ENCODE measurements at places on chromosomes 5 and 9.
A peak's percentile ranks its signal among the peaks of the same experiment; 100 is the strongest.

DNA sequence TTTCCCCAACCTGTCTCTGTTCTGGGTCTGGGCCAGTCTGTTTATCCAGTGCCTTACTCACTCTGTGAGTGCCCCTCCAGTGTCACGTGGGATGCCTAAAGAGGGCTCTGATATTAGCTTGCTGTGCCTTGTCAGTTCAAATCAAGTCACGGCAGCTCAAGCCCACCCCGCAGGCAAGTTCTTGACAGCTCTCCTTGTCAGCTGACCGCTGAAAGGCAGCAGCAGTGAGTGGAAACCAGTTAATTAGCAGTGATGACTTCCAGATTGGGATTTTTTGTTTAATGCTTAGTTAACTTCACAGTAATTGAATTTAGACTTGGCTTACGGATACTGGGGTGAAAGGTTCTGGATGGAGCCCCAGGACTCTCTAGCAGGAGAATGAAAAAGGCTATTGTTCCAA is 210.1 kb downstream of the PSAT1 start:
- peak; percentile 18 for DNase-seq

- no peak for DNase-seq
Observed at GRCh38 chr9:129936222-129936621, 101.0 kb downstream of the USP20 start.

DNA sequence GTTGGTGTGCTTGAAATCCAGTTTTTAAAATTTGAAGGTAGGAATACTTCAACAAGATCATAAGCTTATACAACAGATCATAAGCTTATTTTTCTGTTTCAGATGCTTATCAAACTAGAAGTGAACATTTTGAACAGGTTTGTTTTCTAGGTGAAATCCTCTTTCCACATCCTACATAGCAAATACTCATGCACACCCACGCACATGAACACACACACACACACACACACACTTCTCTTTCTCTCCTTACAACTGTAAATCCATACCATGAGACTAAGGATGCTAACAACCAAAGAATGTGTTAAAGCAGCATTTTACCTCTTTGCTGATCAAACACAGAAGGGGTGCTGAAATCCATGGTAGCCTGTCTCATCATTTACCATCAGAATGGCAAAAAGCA is 592 bp downstream of the ANKRD55 start:
- DNase-seq: no peak

- no peak for DNase-seq
Observed at GRCh38 chr5:150181027-150181426, 8.8 kb upstream of the SLC6A7 start.

DNA sequence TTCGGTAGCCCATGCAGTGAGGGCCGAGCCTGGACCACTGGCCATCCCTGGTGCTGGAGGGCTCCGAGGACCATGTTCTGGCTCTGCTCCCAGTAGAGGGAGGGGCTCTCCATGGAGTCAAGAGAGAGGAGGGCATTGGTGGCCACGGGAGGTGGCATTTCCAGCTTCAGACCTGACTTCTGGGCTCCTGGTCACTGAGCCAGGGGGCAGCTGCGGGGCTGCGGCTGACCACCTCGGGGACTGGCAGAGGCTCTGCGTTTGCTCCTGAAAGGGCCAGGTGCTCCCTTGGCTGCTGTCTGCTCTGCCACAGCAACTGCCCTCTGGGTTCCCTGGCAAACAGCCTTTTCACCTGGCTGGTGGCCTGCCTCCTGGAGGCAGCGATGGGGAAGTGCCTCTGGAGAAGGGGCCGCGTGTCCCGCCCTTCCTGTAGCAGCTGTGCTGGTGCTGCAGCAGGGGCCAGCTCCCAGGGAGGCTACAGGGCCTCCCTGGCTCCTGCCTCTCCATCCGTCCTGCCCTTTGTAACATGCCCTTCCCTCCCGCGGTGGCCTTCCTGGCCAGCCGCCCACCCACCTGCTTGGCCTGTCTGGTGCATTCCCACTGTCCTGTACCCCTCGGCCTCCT is 144.6 kb downstream of the CACNA1B start:
- DNase-seq: no peak

- DNase-seq: no peak
Observed at GRCh38 chr5:56616454-56617160, 198.7 kb upstream of the MAP3K1 start.

DNA sequence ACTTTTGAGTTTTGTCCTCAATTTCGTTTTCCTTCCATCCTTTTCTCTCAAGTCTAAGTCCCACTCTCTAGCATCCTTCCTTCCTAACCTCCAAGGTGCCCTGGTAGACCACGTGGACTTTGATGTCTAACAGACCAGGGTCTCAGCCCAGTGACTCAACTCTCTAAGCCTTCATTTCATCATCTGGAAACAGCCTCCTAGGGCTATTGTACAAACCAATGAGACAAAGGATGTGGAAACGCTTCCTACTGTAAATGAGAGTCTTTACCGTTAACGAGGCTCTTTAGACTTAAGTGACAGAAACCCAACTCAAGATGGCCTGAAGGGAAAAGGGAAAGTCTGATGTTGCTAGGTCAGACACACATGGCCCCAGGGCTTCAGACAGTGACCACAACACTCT is 49.2 kb upstream of the CPLX2 start:
- DNase-seq: no peak

GRCh38 chr5:97150401-97150800 is 8.0 kb upstream of the LIX1 start:
- no peak for DNase-seq

DNA sequence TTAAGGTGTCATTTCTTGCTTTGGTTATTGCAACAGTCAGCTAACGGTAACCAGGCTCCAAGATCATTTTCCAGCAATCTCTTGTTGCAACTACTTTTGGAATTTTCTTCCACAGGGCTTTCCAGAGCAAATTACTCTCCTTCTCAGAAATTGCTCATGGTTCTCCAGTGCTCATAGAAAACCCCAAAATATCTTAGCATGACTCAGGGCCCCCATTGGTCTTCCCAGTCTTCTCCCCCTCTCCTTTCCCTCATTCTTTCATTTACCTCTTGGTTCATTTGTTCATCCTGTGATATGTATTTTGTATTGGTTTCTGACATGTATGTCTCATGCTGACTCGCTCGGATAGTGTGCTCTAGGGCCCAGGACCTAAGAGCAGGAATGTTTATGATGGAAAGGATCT is 35.6 kb downstream of the WWC1 start:
- no peak for DNase-seq

DNA sequence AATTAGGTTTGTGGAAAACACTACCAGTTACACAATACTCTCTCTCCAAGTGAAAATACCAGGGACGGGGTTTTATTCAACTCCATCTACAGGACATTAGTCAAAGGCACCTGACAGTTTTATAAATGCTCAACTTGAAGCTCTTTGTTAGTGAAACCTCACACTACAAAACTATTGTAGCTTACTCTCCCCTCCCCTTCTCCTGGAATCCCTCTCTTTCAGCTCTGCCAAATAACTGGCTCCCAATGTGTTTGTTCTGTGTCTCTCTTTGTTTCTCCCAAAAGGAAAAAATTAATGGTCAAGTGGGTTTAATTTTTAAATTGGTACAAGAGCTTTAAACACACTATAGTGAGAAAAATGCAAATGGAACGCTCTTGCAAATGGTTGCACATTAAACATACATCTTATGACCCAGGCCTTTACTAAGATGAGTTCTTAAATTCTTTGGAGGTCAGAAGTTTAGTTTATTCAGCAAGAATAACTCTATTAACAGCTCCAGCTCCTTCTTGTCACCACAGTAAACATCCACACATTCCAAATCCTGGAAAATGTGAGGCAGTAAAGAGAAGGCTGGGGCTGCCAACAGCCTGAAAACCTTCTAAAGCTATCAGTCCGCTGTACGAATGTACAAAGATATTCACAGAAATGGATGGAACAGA is 48.4 kb downstream of the ZNF608 start:
- DNase-seq: peak; percentile 47

- DNase-seq: no peak
Observed at GRCh38 chr5:41057231-41057630, 13.9 kb downstream of the MROH2B start.

DNA sequence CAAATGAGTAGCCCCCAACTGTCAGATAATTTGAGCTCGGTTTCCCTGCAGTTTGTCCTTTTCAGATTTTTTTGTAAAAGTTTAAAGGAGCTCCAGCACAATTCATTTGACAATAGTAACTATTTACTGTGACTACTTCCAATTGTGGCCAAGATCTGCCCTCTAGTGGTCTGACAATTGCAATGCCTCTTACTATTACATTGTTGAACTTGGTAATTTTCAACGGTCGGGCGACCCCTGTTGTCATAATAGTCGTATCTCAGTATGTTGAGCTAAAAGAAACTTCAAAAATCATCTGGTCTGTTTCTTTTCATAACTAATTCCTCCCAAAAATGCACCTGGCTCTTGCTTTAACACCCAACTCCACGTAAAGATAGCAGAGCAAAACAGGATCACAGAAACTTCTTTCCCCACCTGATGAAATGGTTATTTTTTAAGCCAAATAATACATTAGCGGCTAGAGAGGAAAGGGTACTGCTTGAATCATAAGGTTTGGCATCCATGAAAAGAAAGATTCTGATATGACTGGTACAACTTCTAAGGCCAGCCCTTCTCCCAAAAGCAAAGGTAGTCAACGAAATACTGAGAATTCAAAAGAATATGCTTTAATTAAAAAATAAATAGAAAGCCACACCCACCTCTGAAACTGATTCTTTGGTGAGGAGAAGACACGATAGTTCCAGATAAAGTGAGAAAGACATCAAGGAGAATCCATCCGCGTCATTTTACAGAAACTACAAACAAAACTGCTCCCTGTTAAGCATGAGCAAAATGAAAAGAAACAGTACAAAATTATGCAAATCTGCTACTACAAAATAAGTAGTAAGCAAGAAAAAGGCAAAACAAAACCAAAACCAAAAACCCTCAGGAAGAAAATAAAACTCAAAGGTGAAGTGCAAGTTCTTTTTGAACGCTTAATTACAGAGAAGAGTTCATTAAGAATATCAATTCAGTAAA is 76.9 kb upstream of the HTR4 start:
- peak; percentile 69 for DNase-seq

DNA sequence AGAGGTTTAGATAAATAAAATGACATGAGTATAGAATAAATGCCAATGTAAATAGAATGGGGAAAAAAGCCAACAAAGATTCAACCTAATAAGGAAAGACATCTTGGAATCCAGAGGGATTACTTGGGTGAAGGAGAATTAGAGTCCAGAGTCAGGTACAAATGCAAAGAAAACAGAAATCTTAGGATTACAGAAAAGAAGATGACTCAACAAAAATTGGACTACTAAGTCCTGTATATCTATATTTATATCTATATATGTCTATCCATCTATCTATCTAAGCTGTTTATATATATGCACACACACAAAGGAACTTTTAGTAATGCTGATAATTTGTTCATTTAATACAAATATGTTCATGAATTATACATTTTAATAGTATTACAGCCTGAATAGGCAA is 27.6 kb downstream of the FAM174A start:
- DNase-seq: no peak

DNA sequence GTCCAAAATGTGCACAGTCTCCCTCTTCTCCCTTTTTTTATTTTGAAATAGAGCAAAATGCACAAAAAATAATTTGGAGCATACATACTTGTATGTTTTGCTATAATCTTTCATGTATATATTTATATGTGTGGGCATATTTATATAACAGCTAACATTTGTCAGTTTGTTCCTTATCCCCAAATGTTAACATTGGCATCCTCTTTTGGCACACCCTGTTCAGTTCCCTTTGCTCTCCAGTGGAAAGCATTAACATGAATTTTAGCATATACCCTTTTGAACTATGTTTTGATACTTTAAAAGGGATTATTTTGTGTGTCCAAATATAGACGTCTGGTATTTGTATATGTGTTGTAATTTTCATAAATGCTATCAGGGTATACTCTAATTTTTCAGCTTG is 306.2 kb downstream of the ARHGAP26 start:
- no peak for DNase-seq

DNA sequence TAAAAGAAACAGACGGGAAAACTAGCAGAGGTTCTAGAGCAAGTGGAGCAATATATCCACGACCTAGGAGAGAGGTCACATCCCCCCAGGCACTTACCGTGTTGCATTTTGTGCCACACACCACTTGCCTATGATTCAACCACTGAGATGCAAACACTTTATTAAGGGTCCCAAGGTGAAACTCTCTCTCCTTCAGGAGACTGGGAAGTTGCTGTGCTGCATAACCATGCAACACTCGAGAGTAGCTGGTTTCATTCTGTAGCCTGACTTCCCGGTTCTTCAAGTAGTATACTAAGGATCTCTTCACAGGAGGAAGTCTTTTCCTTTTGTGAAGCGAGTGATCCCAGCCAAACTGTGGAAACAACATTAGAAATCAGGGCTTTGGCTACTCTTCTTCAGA is 1.6 kb downstream of the DCAF12 start:
- DNase-seq: no peak

GRCh38 chr5:39668980-39669379 is 244.2 kb upstream of the DAB2 start:
- DNase-seq: no peak

GRCh38 chr9:133477461-133477860 is 1.4 kb downstream of the SLC2A6 start:
- DNase-seq: no peak

- DNase-seq: no peak
Observed at GRCh38 chr5:82859451-82860140, 217.6 kb downstream of the TMEM167A start.

DNA sequence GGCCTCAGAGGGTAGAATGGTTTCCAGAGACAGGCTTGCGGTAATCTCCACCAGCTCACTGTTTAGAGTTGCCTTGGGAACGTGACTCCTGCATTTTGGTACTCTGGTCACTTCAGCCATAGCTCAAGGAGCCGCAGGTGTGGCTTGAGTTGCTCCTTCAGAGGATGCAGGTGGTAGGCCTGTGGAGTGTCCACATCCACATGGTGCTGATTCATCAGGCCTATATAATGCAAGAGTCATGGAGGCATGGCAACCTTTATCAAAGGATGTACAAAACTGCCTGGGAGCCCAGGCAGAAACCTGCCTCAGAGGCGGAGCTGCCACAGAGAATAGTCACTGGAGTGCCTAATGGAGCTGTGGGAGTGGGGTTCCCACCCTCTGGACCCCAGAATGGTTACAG is 114.2 kb downstream of the ANXA1 start:
- DNase-seq: no peak

DNA sequence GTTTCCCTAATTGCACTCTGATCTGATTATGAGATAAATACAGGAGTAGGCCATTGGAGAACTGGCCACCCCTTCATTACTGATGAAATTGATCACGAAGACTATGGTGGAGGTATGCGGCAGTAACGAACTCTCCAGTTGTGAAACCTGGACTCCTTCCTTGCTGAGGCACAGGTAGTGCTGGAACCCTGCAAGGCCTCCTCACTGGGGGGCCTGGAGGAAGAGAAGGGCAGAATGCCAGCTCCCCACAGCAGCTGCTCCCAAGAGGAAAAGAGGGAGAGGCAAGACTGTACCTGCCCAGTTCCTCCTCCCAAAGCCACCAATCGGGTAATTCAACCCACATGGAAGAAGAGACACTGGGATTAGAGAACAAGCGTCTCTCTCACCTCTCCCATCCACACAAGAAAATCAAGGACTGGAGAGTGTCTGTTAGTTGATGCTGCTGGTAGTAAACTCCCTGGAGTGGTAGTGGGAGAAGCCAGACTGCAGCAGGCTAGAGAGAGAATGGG is 19.1 kb upstream of the TRIO start:
- no peak for DNase-seq

Measured in neuronal stem cell (in vitro differentiated cells).